ENCODE measurements at places on chromosomes 16 and 17.

DNA sequence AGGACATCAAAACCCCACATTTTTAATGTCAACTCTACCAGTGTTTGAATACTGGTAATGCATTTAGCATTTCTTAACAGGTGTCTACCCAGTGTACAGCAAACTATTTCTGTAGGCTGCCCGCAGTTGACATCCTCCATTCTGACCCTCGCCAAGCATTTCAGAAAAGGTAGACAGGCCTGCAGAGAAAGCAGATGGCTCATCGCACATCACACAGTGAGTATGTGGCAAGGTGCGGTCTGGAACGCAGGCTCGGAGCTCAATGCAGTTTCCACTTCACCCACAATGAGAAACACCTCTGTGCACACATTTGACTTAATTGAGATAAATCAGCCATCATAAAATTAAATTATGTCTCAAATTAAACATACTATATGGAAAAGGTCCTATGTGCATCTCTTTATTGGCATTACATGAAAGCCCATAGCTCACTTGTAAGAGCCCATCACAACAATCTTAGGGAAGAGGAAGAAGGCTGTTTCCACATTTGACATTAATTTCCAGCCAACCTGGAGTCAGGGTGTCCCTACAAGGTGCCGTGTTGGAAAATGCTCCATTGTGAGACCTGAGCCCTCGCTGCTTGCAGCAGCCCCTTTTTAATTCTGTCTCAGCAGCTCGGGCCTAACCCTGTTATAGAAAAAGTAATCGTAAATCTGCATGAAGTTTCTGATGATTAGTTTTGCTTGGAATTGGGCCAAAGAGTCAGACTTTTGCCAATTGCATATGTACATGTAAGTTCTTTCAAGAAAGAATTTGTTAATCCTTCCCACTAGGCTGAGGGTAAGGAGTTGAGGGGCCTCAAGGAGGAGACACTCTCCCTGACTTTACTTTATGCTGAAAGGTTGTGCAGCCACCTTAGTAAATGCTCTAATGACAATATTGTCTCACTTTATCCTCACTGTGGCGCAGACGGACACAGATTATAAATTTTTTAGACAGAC, 378.7 kb upstream of the DYNLRB2 start:
- DNase-seq: no peak

DNA sequence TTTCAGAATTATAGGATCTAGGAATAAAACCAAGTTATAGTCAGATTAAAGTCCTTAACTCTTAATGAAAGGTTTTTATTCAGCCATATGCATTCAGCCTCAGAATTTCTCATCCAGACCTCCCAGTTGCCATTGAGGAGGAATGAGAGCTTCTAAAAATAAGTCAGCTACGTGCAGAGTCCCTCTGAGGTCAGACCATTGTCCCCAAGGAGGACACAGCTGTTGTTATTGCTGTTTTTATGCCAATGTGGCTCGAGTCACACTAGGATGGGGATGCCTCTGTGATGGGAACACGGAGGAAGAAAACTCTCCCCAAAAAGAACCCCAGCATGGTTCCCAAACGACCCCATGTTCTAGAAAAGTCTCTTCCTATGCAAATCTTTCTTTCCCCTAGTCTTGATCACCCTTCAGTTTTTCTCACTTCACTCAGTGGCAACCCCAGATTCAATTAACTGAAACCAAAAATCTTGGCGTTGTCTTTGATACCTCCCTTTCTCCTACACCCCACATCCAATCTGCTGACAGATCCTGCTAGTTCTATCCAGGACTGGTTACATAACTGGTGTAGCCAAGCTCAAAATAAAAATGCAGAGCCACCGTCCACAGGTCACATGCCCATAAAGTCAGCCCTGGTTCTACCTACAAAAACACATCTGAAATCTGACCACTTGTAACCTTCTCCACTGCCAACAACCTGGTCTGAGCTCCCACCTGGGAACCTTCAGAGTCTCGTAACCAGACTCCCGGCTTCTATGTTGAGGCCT, 138.2 kb upstream of the ERCC4 start:
- DNase-seq: no peak

DNA sequence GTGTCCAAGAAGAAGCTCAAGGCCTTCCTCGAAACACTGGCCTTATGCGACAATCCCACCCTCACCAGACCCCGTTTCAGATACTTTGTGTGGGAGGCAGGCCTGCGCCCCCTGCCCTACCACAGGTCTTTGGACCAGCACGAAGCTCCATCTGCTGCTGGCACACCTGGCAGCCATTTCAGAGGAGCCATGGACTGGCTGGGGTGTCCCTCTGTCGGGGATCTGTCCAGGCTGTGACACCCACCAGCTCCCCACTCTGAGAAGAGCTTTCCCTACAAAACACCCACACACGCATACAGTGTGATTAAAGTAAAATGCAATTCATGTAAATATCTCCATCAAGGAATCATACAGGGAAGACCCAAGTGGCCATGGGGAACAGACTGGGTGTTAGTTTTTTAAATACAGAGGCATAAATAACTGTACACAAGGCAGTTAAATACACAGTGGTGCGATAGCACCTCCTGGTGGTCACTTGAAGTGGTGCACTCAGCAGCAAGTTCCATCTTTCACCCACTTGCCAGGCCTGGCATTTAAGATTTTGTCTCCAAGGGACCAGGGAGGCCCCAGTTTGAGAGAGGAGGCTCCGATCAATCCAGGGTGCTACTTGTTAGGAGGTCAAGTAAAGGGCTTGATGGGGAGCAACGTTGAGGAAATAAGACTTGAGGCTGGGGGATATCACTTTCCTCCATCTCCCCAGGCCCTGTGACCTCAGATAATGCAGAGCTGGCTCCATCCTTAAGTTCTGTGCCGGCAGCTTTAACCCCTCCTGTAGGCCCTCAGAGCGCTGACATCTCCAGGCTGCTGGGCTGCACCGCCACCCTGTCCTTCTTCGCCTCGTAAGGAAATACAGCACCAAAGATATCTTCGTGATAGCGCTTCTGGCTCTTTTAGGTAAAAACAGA, 43.6 kb downstream of the NOS2 start:
- DNase-seq: no peak

DNA sequence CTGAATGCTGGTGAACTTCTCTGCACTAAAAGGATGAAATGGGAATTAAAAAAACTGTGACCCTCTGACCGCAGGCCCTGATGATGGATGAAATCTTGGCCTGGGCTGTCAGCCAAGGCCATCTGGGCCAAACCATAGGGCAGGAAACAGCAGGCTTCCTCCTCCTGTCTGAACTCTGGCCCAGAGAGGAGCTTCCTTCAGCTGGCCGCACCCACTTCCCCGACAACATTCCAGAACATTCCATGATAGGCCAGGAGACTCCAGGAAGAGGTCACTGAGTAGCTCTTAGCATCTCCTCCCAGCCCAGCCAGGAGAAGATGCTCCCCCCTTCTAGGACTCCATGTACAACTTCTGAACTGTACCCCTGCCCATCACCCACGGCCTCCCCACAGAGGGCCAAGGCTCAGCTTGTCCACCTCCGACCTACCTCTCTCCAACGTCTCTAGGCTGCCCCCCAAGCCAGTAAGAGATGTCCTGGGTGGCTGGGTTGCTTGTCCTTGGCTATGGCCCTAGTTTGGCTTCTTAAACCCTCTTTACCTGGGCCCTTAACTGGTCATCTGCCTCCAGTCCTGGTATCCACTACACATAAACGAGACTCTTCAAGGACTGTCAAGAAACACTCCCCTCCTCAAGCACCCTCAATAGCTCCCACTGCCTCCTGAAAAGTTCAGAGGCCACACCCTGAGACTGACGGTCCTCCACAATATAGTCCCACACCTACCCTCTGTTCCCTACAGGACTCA, 1.7 kb downstream of the RPH3AL start:
- no peak for DNase-seq

DNA sequence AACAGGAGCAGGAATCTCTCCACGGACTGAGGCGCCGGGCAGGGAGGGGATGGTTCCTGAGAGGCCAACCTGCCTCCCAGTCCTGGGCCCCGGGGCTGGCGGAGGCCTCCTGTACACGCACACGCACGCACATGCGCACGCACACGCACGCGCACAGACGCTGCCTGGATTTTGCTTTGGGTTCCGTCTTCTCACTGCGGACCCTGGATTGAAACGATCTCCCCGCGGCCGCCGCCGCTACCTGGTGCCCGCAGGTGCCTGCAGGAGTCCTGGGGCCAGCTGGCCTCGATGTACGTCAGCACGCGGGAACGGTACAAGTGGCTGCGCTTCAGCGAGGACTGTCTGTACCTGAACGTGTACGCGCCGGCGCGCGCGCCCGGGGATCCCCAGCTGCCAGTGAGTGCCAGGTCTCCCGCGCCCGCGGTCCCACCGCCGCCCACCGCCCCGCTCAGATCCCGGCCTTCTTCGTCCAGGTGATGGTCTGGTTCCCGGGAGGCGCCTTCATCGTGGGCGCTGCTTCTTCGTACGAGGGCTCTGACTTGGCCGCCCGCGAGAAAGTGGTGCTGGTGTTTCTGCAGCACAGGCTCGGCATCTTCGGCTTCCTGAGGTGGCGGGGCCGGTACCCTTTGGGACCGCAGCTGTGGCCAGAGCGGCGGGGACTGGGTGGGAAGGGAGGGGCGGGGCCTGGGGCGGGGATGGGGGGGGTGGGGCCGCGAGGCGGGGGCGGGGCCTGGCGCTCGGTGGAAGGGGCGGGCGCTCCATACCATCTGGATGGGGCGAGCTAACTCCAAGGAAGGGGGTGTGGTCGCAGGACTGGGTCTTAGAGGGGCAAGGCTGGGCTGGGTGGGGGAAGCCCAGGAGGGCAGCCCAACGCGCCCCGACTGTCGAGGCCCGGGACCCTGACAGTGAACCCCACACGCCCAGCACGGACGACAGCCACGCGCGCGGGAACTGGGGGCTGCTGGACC, 12.3 kb downstream of the CES4A start:
- no peak for DNase-seq

DNA sequence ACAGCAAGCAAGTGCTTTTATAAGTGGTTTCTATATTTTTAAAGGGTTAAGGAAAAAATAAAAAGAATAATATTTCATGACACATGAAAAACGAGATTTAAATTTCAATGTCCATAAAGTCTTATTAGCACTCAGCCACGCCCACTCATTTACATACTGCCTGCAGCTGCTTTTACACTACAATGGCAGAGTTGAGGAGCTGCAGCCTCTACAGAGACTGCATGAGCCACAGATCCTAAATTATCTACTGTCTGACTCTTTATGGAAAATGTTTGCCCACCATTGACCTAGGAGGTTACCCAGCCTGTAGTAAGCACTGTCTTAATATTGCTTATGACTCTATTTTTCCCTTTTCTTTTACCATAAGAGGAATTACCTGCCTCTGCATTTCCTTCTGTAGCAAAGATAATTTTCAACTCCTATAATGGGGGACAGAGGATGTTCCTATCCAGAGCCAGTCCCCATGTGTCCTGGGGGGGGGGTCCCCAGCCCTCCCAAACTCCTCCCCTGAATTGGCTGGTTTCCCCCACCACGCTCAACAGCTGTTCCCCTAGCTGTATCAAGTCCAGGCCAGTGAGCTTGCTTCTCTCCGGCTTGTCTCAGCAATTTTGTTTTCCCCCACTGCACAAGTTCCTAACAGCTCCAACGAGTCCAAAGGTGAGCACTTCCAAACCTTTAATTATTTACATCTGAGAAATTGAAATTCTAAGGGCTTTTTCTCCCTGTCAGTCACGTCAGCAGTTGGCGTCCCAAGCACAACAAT, 139.4 kb upstream of the ERCC4 start:
- no peak for DNase-seq

DNA sequence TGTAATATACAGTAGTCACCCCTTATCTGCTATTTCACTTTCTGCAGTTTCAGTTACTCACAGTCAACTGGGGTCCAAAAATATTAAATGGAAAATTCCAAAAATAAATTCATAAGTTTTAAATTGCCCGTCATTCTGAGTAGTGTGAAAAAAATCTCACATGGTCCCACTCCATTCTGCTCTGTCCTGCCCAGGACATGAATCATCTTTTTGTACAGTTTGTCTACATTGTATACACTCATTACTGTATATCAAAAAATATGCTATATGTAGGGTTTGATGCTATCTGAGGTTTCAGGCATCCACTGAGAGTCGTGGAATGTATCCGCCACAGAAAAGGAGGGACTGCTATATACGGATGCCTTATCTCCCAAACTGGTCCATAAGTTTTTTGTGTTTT, 16.0 kb upstream of the APPBP2 start:
- no peak for DNase-seq

- no peak for DNase-seq
Measured at GRCh38 chr17:17565471-17566339, 25.8 kb downstream of the PEMT start.

GRCh38 chr16:27952811-27953210, 110.7 kb downstream of the GSG1L start:
- no peak for DNase-seq

GRCh38 chr17:74433421-74434121, 1.7 kb downstream of the GPRC5C start:
- DNase-seq: no peak

GRCh38 chr16:56349086-56349415, 76.3 kb downstream of the AMFR start:
- no peak for DNase-seq

DNA sequence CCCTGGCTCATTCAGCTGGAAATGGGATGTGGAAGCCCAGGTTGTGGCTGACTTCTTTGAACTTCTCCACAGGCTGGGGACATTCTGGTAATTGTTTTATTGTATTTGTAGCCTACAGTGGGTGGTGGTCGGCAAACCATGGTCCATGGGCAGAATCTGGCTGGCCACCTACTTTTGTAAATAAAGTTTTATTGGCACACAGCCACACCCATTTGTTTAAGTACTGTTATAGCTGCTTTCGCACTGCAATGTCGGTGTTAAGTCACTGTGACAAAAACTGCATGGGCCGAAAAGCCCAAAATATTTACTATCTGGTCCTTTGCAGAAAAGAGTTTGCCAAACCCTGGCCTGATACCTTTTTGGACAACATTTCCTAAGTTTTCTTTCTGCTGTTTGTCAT, 86.2 kb downstream of the NTN1 start:
- no peak for DNase-seq

DNA sequence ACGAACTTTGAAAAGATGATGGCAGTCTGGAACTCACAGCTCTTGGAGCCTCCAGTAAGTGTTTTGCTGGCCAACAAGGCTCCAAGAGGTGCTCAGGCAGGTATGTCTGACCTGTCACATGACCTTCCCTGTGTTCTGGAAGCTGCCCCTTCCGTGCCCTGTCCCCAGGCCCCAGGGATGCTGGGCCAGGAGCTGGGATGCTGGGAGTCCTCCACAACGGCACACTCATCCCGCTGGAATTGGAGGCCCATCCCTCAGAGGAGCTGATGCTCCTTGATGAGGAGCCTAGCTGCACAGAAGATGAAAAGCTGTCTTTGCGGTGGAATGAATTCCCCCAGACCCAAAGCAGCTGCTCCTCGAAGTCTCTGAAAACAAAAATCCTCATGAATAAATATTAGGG, 47.8 kb downstream of the HOXB1 start:
- no peak for DNase-seq

DNA sequence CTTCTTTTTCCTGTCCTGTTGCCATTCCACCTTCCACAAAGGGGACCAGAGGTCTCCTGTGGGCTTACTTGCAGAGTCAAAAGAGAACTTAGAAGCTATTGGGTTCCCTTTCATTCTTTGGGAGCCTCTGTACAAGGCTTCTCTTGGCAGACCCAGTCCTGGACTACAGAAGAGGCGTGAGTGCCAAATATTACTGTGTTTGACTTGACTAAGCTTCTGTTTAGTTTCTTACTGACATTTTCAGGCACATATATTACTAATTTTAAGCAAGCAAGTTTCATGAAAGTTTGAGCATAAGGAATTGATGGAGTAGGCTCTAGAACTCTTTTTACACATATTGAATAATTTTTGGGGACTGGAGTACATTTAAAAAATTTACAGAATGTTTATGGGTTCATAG, 254.4 kb downstream of the HAPSTR1 start:
- DNase-seq: no peak

Measured in stimulated activated CD8-positive, alpha-beta memory T cell treated with anti-CD3 and anti-CD28 coated beads, Interleukin-4, amount 100 ng/mL, for 4 hours (primary cell).